NCI-H526 treated with DMSO at 0.1 percent for 48 hours (cell line): ENCODE measurements at places on chromosomes 3 and 15.

- DNase-seq, result no peak
Observed at GRCh38 chr15:101139986-101140696, 111.7 kb downstream of the CHSY1 start.

DNA sequence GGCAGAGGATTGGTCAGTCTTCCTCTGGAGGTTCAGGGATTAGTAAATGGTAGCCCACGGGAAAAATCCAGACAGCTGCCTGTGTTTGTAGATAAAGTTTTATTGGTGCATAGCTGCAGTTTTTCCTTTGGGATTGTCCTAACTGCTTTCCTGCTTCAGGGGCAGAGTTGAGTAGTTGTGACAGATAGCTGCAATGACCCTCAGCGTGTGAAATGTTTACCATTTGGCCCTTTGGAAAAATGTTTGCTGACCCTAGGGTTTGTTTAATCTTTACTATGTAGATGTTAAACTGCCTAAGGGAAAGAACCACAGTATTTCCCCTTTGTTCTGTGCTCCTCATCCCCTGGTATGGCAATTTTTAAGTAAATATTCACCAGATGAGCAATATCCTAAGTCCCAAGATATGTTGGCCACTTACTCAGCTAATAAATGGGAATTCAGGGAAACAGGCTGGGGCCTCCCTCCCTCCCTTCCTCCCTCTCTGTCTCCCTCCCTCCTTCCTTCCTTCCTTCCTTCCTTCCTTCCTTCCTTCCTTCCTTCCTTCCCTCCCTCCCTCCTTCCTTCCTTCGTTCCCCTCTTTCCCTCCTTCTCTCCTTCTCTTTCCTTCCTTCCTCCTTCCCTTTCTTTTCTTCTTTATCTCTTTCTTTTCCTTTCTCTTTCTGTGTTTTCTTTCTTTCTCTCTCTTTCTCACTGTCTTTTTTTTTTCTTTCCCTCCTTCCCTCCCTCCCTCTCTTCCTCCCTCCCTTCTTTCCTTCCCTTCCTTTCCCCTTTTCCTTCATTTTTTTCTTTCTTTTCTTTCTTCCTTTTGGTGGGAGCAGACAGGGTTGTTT, 234.6 kb upstream of the BHLHE40 start:
- no peak for DNase-seq

DNA sequence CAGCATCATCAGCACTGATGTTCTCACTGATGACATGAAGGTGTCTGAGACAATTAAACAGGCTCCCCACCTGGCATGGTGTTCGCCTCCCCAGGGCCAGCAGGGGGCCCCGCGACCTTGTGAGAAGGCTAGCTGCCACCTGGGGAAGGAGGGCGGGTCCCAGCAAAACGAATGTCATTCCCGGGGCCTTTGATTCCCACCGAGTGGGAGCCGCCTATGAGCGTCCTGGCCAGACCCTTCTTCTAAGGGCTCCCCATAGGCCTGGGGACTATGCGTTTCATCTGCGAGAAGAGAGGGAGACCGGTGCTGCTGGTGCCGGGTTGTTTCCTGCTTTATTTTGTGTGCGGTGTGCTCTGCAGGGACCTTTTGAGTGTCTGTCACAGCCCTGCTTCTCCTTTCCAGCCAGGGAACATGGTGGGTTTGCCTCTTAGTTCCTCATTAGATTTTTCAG, 20.5 kb upstream of the MINDY4B start:
- peak; percentile 59 for DNase-seq

DNA sequence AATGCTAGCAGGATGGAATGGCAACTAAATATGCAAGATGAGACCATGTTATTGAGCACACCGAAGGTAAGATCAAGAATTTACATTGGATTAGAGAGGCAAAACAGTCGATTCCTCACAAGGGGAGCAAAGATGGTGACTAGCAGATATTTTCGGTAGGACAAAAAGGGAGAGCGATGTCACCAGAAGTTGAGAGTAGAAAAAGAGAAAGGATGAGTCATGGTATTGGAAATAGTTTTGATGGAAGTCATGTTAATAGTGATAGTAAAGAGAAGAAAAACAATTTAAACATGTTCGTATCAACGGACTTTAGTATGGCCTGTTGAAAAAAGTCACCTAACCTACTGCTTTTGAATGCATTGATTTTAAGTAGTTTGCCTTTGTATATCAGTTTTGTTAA, 55.0 kb downstream of the UBE2E2 start:
- no peak for DNase-seq

DNA sequence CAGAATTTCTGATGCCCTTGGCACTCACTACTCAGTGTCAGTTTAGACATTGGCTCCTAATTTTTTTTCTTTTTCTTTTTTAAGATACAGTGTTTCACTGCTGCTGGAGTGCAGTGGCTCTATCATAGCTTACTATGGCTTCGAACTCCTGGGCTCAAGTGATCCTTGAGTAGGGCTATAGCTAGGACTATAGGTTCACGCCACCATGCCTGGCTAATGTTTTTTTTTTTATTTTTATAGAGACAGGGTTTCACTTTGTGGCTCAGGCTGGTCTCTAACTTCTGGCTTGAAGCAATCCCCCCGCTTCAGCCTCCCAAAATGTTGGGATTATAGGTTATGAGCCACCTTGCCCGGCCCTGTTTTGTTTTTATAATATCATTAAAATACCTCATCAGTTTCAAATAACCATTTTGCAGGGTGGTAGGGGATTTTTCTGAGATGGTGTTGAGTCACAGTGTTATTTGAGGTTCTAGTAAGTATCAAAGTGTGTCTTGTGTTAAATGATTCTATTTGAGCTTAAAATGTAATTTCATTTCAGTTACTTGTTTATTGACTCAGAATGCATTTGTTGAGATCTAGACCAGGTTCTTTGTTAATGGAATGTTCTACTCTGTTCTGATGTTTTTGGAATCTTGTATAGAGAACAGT, 7.0 kb downstream of the FNDC3B start:
- DNase-seq, result no peak

DNA sequence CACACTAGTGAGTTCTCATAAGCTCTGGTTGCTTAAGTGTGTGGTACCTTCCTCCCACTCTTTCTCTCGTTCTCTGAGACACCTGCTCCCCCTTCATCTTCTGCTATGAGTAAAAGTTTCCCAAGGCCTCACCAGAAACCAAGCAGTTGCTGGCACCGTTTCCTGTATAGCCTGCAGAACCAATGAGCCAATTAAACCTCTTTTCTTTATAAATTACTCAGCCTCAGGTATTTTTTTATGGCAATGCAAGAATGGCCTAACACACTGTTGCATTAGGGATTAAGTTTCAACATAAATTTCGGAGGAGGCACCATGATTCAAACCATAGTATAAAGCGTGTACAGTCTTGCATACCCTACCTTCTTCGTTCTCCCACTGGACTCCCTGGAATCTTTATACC, 252.3 kb upstream of the CHRM5 start:
- no peak for DNase-seq

GRCh38 chr3:127153506-127153815, 39.5 kb upstream of the PRR23E start:
- DNase-seq, result no peak

- no peak for DNase-seq
Observed at GRCh38 chr3:101840066-101840465, 9.2 kb upstream of the NFKBIZ start.

DNA sequence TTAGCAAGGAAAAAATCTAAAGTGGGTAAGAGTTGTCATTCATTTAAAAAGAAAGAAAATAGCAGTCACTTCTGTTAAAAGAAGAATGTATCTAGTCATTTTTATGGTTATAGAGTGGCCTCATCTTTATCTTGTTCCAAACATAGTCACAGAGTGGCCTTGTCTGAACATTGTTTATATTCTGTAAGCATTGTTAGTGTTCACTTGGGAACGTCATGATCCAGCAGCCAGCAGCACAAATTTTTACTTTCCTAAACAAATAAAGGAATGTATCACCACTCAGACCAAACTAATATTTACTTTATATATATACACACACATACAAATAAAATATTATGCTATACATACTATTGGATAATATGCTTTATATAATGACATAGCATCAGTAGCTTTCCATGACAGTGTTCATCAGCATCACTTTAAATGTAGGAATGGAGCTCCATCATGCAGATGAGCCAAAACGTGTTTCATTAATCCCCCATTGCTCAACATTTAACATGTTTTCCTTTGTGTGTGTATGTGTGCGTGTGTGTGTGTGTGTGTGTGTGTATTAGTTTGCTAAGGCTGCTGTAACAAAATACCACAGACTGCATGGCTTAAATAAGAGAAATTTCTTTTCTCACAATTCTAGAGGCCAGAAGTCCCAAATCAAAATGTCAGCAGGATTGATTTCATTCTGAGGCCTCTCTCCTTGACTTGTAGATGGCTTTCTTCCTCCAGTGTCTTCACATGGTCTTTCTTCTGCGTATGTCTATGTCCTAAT, 39.6 kb upstream of the GYG1 start:
- DNase-seq, result no peak

- peak; percentile 1 for DNase-seq
Observed at GRCh38 chr3:58568572-58569286, 8.5 kb downstream of the FAM107A start.

GRCh38 chr15:39099524-39099923, 481.4 kb upstream of the THBS1 start:
- DNase-seq, result no peak

DNA sequence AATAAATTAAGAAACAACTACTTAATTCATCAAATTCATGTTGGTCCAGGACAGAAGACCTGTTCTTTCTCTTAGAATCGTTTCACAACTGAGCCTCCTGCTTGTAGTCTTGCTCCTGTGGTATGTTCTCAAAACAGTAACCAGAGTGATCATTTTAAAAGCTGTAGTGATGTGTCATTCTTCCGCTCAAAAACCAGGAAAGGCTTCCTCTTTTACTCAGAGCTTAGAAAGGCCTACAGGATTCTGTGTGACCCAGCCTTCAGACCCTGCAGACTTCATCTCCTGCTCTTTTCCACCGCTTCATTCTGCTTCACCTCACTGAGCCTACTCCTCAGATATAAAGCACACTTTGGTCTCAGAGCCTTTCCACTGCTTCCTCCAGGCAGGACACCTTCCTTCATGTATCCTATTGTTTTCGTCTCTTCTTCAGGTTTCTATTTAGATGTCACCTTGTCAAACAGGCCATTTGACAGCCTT, 22.7 kb downstream of the ST6GAL1 start:
- no peak for DNase-seq

- DNase-seq, result no peak
Observed at GRCh38 chr15:99212406-99212805, 37.0 kb downstream of the TTC23 start.

GRCh38 chr3:28139288-28139687, 102.1 kb upstream of the CMC1 start:
- DNase-seq, result no peak

GRCh38 chr3:181313335-181313734, 323.8 kb upstream of the DNAJC19 start:
- DNase-seq, result no peak

DNA sequence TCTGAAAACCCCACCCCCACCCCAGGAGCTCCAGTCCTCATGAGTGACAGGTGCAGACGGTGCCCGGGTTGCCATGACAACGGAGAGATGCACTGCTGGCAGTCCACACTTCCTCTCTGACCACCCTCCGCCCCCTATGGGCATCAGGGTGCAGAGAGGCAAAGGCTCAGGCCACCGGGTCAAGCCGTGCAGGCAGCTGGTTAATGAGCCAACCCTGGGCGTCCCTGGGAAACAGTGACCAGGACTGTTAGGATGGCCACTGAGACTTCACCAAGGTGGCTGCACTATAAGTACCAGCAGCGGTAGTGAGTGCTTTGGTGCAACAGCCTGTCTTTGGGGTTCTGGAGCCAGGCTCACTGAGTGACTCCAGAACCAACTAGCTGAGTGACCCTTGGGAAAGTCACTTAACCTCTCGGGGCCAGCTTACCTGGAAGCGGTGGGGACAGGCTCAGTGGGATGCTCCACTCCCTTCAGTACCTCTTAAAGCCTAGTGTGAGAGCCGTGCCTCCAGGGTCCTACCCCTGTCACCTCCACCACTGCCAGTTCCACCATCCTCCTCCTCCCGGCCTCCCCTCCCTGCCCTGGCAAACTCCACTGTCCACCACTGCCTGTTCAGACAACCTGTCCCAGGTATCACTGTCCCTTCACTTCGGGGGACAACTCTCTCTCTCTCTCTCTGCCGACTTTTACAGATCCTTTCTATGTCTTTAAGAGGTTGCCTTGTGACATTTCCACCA, 121.0 kb upstream of the PRR20G start:
- no peak for DNase-seq

GRCh38 chr3:12833222-12834161, 7.9 kb downstream of the RPL32 start:
- DNase-seq, result peak; percentile 3

- DNase-seq, result no peak
Observed at GRCh38 chr3:145118303-145118702, 1042.7 kb downstream of the PLOD2 start.

- no peak for DNase-seq
Observed at GRCh38 chr3:189404024-189404423, 227.2 kb upstream of the TP63 start.

- DNase-seq, result no peak
Observed at GRCh38 chr3:164748626-164749025, 329.7 kb downstream of the SI start.

DNA sequence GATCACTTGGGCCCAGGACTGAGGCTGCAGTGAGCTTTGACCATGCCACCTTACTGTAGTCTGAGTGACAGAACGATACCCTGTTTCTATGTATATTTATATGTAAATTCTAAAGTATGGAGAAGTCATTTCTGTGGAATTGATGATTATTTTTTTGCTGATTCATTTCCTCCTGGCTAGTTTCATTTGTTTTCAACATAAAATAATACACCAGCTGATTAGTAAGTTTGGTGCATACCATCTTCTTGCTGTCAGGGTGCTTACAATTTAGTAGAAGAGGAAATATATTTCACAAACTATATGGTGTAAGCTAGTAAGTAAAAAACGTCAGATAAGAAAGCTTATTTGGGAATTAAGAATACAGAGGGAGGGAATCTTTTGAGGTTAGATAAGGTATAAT, 36.0 kb downstream of the SLC25A26 start:
- DNase-seq, result no peak

DNA sequence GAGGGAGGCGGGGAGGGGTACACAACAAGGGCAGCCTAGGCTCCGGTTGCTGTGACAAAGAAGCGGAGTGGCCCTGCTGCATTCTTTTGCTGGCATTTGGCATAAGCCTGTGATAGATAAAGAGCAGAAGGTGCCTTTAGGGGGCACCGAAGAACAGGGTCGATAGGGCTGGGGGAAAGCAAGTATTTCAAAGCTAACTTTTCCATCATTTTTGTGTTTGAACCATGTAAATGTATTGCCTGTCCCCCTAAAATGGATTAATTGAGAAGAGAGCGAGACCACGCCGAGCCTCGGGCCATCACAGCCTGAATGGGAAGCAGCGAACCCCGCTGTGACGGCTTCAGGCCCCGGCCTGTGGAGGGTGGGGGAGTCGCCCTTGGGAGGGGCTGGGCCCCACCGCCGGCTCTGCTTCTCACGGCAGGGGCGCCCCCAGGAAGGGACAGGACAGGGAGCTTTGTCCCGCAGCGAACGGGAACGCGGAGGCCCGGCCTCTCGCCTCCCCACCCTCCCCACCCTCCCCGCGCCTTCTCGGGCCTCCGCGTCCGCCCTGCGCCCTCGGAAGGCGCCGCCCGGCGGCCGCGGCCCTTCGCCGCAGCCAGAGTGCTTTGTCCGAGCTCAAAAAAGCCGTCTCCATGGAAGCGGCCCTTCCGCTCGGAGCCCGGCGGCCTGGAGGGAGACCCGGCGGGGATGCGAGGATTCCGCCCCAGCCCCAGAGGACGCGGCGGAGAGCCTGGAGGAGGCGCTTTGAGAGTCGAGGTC, 32.4 kb upstream of the ALDH1L1 start:
- DNase-seq, result peak; percentile 14

- DNase-seq, result peak; percentile 29
Observed at GRCh38 chr15:43225201-43225949, 4.6 kb upstream of the EPB42 start.
